NCI-H1105 (cell line): ENCODE measurements at places on chromosomes 13 and 19.
A peak's percentile ranks its signal among the peaks of the same experiment; 100 is the strongest.

DNA sequence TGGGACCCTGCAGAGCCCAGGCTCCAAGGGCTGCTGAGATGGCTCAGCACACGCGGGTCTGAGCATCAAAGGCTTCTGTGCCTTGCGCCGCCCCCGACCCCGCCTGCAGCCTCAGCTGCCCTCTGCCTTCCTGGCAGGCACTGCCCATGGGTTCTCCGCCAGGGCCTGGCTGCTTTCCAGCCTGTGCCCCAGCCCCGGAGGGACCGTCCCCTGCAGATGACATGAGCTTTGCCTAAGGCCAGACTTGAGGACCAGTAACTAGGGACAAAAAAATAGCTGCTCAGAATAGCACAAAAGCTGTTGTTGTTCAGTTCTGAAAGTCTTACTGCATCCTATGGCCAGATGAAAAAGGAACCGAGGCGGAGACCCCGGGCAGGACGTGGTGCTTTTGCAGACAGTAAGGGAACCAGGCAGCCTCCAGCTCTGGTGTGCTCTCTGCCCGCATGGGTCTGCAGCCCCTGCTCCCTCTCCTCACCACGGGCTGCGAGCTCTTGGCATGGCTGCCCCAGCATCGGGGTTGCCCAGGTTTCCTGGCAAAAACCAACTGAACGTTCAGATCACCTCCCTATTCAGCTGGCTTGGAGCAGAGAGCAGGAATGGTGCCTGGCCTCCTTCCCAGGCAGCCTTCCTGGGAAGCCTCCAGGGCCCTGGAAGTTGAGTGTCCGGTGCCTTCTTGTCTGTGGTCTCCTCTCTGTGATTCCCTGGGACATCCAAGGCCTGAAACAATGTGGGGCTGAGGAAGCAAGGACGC lies 12.5 kb upstream of the CFAP97D2 start:
- DNase-seq: no peak

GRCh38 chr19:19324059-19324770 lies 3.6 kb downstream of the MAU2 start:
- no peak for DNase-seq

- DNase-seq: no peak
These were observed 780.4 kb upstream of the SLITRK6 start for GRCh38 chr13:86579662-86580061.

GRCh38 chr13:101514695-101515275 lies 62.3 kb downstream of the ITGBL1 start:
- DNase-seq: peak; percentile 49

DNA sequence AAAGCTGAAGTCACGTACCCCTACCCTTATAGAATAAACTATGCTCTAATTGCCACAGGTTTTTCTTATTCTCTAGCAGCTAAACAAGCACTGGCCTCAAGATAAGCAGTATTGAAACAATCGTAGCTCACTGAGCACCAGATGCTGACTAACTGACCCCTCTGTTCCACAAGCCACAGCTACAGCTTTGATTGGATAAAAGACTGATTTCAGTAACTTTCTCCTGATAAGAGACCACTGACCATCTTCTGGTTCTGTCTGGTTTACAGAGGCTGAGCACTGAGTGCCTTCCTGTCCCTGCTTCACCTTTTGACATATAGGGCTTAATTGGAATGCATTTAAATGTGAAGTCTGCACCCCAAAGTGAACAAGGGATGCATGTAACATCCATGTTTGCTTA lies 8.4 kb upstream of the RAP2A start:
- DNase-seq: no peak

- no peak for DNase-seq
These were observed 507 bp downstream of the MARCHF2 start for GRCh38 chr19:8413629-8413995.

DNA sequence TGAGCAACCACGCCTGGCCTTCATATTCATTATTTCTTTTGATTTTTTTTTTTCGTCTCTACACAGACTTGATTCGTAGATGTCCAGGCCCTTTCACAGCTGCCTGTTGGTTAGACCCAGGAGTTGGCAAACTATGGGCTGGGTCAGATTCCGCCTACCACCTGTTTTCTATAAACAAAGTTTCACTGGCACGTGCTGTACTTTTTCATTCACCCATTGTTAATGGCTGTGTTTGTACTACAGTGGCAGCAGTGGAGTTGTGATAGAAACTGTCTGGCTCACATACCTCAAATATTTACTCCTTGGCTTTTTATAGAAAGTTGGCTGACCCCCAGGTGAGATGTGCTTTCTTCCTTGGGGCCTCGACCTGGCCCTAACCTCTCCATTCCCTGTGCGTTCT lies 72.9 kb upstream of the TEX29 start:
- DNase-seq: no peak

- no peak for DNase-seq
These were observed 1.7 kb upstream of the S1PR4 start for GRCh38 chr19:3176715-3177501.

DNA sequence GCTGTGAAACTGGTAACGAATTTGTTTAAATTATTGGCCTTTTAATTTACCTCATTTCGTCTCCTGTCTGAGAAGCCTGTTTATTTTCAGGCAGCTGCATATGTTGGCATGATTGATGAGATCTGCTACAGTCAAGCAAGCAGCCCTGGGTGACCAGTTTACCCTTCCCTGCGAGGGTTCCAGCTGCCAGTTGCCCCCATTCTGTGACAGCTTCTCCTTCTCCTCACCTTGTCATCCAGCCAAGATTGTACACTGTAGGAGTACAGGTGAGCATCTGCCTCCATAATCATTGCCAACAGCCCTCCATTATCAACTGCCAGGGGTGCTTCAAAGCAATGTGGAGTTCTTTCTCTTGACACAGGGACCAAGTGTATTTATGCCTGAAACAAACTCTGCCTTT lies 1979.9 kb upstream of the PRR20A start:
- DNase-seq: peak; percentile 90

- no peak for DNase-seq
These were observed 60.2 kb downstream of the ITGBL1 start for GRCh38 chr13:101512650-101513049.

DNA sequence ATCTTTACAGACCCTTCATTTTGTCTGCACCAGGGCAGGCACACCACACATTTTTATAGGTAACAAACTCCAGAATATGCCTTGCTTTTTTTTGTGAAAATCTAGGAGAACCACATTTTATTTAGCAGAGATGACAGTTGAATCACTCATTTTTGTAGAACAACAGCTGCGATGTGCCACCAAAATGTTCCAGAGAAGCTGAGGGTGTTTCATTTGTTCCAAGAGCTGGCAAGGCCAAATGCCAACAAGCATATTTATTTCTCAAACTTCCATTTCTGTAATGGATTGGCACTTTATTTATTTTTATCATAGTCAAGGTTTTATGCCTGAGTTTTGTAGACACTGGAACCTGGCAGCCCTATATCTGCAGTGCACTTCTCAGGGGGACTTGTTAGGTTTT lies 10.4 kb downstream of the OLFM4 start:
- no peak for DNase-seq

GRCh38 chr19:21751384-21751783 lies 16.0 kb downstream of the ZNF100 start:
- no peak for DNase-seq

GRCh38 chr19:2823646-2824045 lies 4.0 kb downstream of the ZNF554 start:
- no peak for DNase-seq

GRCh38 chr19:47798904-47799266 lies 5.5 kb downstream of the TPRX1 start:
- DNase-seq: no peak

DNA sequence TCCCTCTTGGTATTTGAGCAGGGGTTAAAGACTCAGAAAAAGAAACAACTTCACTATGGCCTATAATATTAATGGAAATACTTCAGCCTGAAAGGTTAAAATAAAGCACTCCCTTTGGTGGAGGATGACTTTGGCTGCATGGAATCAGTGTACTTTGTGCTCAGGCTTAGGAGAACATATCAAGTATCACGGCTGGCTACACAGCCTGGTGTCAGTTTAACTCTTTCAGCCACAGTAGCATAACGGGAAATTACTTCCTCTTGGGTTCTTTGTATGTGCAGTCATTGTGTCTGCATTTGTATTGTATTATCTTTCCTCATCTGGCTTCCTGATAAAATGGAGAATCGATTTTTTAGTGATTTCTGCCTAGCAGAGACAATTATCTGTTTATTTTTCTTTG lies 239.0 kb downstream of the GGACT start:
- DNase-seq: no peak

- no peak for DNase-seq
These were observed 19.5 kb downstream of the COMP start for GRCh38 chr19:18771328-18772242.

GRCh38 chr13:86269511-86269910 lies 470.3 kb upstream of the SLITRK6 start:
- DNase-seq: no peak

- DNase-seq: no peak
These were observed 545.2 kb downstream of the GPC6 start for GRCh38 chr13:93771782-93772181.

GRCh38 chr13:75225288-75226032 lies 256.5 kb downstream of the TBC1D4 start:
- no peak for DNase-seq

DNA sequence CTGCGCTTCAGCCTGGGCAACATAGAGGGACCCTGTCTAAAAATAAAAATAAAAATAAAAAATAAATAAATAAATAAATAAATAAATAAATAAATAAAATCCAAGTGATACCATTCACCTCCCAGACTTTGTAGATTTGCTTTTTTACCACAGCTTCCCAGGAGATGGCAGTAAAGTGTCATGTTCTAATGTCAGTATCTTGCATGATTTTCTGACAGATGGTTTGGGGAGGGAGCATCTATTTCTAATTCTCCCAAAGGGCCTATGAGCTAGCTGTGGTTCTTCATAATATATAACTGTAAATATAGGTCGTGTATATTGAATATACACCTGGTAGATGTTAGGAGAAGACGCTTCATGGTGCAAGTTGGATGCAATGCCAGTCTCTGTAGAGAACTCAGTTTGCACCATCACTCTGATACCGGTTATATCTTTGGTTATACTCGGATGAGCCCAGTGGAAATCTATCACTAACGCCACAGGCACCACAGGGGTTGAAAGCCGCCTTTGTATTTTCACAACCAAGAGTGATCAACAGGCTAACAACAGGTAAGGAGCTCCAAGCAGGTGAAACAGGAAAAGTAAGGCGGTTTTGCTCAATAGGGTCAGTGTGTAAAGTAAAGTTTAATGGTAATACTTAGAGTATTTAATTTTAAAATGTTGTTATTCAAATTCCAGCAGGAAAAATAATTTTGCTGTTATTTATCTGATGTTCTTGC lies 13.9 kb downstream of the APLP1 start:
- peak; percentile 14 for DNase-seq

DNA sequence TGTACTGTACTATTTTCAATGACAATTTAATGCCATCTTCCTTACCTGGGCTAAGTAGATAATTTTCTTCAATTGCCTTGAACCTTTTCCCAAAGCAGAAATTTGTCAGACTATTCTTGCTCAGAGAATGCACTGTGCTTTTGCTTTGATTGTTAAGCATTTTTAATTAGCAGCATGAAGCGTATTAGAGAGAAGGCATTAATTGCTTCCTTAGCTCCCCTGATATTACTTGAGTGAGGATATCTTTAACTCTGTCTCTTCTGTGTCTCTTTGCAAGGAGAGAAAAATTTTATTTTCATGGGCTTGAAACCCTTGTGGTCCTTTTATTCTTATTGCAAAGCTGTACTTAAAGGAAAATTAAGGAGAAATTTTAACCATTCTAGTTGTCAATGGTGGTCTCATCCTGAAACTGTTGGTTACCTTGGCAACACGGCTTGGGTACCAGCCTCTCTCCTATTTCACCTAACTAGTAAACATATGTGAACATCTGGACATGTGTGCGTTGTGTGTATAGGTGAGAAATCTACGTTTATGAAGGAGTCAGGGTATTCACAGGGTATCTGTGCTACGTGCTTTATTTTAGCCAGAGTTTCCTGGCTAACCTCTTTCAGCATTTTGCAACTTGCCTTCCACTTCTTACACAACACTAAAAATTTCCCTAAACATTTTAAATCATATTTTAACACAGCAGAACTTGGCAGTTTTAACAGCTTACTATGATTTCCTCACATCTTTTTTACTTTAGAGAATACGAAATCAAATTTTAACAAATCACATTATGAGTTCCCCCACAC lies 225.5 kb downstream of the KLF5 start:
- no peak for DNase-seq
